Dermis blood vessel endothelial cell (primary cell): ENCODE measurements at places on chromosomes 3 and 15.

DNA sequence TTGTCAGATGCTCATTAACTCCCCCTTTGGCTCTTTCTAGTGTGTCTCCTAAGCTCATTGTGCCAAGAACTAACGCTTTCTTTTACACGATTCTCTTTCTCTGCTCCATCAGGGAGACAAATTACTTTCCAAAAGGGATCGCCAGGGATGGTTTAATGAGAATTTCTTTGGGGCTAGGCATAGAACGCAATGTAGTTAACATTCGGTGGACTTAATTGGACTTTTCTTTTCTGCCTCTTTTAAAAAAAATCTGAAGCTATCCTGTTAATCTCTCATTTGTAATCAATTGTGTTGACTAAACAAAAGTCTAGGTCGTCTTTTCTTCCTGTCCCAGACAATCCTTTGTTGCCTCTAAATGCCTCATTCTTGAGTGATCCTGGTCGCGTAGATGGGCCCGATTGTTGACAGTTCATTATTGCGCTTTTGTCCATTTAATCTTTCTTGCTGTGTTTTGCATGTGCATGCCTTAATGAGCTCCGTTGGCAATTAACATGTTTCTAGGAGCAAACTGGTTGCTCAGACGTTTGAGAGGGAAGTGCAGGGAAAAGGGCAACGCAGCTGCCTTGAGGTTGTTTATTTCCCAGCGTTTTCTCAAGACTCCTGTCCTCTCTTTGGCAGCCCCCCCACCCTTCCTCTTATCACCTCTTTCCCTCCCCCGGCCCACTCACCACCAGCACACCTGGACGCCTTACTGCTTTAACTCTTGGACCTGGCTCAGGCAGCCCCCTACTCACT is 7.8 kb downstream of the FEZF2 start:
- DNase-seq: no peak

DNA sequence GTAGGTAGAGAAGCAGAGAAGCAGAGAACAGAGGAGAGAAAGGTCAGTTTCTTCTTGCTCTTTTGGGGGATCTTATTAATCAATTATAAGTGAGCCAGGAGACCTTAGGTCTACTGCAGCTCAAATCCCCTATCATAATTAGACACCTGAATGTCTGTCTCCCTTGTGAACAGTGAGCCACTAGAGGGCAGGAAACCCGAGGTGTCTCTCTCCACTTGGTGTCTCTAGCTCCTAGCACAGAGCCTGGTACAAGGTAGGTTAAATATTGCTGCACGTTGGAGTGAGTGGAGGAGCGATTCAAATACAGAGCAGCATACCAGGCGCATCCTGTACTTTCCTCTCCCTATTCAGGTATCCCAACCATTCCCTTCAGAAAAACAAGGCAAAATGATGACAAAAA is 2.0 kb upstream of the ST8SIA2 start:
- DNase-seq: peak; percentile 44

- DNase-seq: no peak
Observed at GRCh38 chr3:4719046-4719501, 225.9 kb downstream of the ITPR1 start.

GRCh38 chr3:14862303-14862660 is 43.5 kb downstream of the FGD5 start:
- DNase-seq: no peak

GRCh38 chr3:98532275-98532637 is 478 bp downstream of the GPR15 start:
- DNase-seq: no peak

GRCh38 chr15:73950831-73951561 is 24.7 kb downstream of the LOXL1 start:
- DNase-seq: peak; percentile 97

- DNase-seq: no peak
Observed at GRCh38 chr15:89435362-89435761, 61.0 kb downstream of the RHCG start.

GRCh38 chr3:125055913-125056745 is at the start of gene HEG1:
TSS of gene HEG1 (minus strand) at chr3:125055997. CDS start at chr3:125055890, 107 bp downstream.
- peak; percentile 85 for DNase-seq

GRCh38 chr3:7813365-7813764 is 688.3 kb upstream of the LMCD1 start:
- no peak for DNase-seq

GRCh38 chr3:141690431-141691072 is 47.5 kb upstream of the RNF7 start:
- DNase-seq: no peak

- DNase-seq: no peak
Observed at GRCh38 chr3:152581951-152582350, 253.0 kb upstream of the P2RY1 start.

DNA sequence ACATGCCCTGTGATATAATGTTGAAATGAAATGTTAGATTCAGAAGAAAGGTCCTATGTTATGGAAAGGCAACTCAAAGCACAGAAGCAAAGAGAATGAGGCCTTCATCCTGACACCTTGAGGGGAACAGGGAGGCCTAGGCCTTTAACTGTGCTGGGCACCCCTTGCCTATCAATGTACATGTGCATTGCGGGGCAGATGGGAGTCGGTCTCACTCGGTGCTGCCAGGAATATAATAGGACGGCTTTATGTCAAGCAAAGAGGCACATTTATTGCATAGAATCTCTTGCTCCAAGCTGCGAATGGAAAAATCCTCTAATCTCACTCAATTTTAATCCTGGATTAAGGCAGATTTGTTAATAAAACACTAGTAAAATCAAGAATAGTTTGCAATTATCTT is 301.0 kb upstream of the SOX14 start:
- DNase-seq: no peak

DNA sequence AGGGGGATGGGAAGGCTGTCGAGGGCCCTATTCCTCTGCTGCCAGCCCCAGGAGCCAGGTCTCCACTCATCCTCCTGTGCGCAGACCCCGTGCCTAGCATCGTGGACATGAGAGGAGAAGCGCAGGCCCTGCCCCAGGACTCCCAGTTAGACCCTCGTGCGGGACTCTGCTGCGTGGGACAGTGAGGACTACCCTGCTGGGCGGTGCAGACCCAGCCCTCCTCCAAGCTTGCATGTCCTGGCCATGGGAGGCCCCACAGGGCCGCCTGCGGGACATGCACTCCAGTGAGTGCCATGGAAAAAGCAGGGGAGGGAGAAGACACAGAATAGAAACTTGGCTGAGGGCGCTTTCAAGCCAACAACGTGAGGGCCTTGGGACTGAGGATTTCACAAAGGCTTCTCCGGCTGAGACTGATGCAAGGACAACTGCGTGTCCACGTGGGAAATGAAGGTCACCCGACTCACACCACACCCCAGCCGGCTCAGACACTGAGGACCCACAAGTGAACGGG is 62.6 kb upstream of the IQSEC1 start:
- DNase-seq: no peak

- DNase-seq: peak; percentile 94
Observed at GRCh38 chr3:184338511-184338945, 1.1 kb downstream of the FAM131A start.

DNA sequence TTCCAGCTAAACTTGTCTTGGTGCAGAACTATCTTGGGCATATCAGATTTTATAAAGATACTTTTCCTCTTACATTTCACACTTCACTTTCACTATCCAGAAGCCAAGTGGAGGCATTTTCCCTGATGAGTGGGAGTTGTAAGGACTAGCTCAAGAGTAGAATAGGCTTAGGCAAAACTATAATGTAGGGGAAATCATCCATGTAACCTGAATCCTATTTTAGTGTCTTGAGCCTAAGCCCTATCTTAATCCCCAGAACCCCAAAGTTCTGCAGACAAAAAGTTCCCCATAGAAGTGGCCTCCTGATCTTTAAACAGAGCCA is 42.2 kb upstream of the CD47 start:
- no peak for DNase-seq

DNA sequence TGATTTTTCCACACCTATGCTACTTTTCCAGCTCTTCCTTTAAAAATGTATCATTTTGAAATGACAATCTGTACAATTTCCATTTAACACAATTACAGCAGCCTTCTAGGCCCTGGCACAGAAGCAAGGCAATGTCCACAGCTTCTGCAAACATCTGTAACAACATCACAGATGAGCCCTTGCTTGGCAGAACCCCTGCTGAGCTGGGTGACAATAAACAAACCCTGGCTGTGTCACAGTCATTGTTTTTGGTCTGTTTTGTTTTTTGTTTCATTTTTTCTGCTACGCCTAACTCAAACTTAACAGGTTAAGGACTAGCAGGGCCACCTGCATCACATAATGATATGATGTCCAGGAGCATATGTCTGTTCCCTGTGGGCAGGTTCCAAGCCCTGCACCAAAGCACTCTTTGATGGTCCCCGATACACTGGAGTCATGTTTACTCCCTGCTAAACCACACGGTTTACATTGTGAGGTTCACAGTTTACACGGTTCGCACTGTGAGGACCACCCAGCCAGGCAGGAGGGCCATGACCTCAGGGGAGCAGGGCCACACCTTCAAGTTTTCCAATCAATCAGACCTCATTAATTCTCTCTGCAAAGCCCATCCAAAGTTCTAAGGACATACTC is 186.8 kb upstream of the CHRNA7 start:
- no peak for DNase-seq

DNA sequence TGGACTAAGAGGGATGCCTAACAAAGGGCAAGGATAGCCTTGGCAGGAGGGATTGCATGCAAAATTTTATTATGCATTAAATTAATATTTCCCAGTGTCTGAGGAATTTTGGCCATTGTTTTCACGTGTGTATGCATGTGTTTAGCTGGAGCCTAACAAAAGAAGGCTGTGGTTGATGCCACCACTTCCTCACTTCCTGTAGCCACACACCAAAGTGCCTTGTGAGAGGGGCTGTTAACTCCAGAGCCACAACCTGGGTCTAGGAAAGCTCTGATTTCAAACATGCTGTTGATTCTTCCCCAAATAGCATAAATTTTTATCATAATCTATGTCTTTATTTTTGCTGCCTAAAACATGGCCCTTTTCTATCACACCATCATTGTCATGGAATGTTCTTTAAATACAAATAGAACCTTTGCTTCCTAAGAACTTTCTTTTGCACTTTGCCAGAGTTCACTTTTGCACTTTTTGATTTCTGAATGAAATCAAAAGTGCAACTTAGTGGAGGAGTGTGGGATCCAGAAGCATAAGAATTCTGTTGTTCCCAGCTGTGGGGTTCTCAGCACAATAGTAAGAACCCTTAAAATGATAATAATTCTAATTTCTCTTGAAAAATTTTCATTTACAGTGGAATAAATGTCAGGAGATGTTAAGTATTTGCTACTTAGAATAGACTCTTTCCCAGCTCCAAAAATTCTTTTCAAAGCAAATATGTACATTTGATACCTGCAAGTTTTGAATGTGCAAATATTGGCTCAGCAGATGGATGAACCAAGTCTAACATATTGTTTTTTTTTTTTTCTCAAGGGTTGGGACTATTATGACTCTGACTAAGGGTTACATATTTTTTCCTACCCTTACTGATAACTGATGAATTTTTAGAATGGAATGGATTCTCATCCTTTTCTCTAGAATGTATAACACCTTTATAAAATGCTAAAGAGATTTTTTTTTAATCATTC is 35.6 kb upstream of the SPTSSB start:
- DNase-seq: no peak

- DNase-seq: no peak
Observed at GRCh38 chr15:71201477-71201876, 86.2 kb downstream of the THSD4 start.

DNA sequence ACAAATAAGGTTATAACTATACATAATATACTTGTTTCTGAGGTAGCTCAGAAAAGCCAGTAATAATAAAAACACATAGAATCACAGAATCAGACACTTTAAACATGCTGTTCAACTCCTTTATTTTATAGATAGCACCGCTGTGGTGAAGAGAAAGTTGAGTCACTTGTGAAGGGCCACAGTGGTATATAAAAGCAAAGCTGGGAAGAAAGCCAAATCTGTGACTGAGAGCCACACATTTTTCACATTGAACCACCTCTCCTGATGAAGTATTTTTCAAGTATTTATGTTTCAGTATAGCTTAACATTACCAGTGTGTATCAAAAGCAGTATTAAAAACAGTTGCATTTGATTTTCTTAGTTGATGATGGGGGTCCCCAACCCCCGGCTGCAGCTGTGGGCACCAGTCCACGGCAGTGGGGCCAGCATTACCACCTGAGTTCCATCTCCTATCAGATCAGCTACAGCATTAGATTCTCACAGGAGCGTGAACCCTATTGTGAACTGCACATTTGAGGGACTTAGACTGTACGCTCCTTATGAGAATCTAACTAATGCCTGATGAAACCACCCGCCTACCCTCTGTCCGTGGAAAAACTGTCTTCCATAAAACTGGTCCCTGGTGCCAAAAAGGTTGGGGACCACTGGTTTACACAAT is 46.2 kb downstream of the TBL1XR1 start:
- peak; percentile 82 for DNase-seq

- DNase-seq: no peak
Observed at GRCh38 chr3:64459711-64460110, 228.1 kb downstream of the ADAMTS9 start.

GRCh38 chr3:151197981-151198767 is 4.8 kb downstream of the GPR171 start:
- DNase-seq: no peak

DNA sequence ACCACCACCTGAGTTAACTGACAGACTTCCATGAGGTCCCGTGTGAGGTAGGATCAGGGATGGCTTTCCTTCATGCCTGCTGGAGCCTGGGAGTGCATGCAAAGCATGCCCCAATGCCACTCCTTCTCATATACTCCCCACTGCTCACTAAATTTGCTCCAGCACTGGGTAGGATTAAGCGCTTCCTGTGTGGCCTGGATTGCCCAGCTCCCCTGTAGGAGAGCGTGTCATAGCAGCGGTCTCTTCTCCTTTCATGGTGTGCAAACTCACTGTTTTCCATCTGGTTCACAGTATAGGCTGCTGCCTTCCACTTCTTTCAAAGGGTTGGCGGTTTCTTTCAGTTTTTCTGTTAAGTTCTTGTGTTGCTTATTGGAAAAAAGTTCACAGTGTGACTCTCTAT is 34.1 kb upstream of the ABI3BP start:
- no peak for DNase-seq

- DNase-seq: no peak
Observed at GRCh38 chr15:41851167-41851523, 12.5 kb downstream of the PLA2G4B start.

DNA sequence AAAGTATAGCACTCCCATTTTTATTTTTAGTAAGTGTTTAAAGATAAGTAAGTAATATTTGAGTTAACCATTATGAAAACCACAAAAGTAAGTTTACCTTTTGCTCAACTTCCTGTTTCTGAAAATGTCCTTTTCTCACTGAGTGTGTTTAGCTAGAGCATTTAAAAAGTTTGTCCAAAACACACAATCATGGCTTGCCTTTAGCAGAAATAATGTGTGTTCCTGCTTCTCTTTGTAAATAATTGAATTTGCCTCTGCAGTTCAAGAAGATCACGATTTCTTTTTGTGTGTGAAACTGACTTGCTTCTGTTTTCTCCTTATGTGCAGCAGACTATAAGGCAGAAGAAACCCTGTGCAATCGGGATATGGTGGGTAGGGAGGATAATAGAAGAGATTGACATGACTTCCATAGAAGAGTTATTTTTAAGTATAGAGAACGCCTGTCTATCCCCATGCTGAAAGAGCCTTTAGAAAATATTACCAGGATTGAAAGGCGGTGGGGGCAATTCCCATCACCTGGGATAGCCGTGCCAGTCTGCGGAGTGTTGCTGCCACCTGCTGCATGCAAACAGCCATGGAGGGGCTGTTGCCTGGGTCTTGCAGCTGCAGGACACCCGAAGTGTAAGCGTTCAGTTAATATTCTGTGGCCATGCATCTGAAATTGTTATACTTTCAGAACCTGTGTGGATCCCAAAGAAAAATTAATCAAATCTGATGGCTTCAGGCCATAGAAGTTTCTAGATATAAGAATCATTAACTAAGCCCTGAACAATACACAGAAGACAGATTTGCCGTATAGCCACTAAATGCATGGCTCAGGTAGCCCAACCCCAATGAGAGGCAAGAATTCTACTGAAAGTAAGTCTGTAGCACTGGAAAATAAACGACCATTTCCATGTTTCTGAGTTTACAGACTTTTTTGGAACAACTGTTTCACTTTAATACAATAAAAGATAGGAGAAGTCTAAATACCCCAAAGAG is 2.4 kb upstream of the CD96 start:
- DNase-seq: peak; percentile 29
